ENCODE measurements at places on chromosomes 3 and 15. TPM values are rescaled to one million over a fixed set of nuclear protein-coding genes. Genes with fewer than 3 reads are reported as not detected.

GRCh38 chr15:41832875-41833274 lies 5.0 kb downstream of the JMJD7 start:
- no peak for DNase-seq

The IL20RB gene
- 0.14 TPM for total RNA-seq

DNA sequence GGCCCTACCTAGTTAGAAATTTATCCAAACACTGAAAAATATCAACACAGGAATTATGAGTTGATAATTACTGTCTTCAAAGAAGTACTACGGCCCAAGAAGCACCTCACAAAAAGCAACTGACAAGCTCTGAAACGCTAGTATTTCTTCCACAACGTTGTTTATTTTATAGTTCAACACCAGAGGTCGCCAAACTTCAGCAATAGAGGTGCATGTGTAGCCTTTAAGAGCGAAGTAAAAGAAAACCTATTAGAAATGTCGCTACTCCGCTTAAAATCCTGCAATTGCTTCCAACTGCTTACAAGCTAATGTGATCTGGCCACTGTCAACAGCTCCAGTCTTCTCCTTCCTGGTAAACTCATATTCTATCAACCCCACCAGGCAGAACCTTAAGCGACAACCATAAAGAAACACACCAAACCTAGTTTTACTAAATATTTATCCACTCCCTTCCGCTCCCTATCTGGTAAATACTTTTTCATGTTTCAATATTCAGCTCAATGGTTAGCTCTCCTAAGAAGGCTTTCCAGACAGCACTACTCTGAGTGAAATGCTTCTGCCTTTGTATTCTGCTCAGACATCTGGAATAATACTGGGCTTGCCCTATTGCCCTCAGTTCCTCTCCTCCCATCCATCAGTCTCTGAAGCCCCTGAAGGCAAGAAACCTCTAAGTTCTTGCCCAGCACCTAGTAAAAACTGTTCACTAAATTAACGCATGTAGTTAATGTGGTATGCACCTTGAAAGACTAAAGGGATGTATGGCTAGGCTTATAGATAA lies 110.2 kb downstream of the NR1I2 start:
- no peak for DNase-seq

GRCh38 chr3:4570840-4571621 lies 77.9 kb downstream of the ITPR1 start:
- no peak for DNase-seq

The IL12A gene
- total RNA-seq: 0.09 TPM

The CD200 gene
- total RNA-seq: 0.28 TPM

DNA sequence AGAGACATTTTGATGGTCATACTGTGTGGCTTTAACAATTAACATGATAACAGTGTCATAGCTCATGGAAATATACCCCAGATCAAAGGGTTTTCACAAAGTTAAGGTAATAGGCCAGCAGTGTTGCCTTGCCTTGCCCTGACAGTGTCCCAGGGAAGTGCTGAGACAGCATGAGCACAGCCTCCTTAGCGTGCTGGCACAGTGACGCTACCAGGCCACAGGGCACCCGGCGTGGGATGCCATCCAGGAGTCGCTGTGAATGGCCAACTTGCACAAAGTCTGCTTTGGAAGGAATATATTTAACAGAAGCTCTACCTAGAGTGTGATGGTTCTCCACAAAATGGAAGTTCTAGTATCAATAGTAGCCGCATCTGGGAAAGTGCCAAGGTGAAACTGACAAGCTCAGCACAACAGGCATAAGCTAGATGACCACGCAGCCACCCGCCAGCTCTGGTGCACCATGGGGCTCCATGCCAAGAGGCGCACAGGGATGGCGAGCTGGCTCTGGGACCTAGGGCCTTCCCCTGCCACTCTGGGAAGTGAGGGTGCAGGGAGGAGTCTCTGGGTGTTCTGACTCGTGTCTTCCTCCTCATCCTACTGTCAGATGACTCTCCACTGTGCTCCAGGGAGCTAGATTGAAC lies 86.2 kb downstream of the GABRB3 start:
- DNase-seq: no peak

The NTRK3 gene
- total RNA-seq: 0.33 TPM

- DNase-seq: no peak
Measured at GRCh38 chr3:125213364-125213755, 812 bp upstream of the SLC12A8 start.

GRCh38 chr15:99486371-99487336 lies 79.1 kb upstream of the MEF2A start:
- DNase-seq: no peak

GRCh38 chr3:186465508-186465907 lies 78.7 kb downstream of the CRYGS start:
- no peak for DNase-seq

GRCh38 chr3:37945156-37945806 lies 45.3 kb upstream of the VILL start:
- DNase-seq: peak; percentile 12

The MTMR10 gene
- 31.3 TPM for total RNA-seq

The SUSD5 gene
- total RNA-seq: 0.17 TPM

DNA sequence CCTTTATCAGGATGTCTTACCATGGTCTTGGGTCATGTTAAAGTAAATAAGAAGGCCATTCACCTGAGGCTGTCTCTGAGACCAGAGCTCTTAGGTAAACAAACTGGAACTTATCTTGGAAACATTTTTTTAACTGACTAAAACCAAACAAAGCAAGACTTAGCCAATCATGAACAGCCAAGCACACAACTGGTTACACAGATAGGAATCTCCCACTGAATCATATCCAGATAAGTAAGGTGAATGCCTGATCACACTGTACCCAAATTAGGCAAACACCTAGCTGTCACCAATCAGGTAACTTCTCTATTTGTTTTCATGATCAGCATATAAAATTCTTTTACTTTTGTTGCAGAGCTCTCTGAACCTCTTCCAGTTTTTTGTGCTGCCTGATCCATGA lies 205.4 kb downstream of the CNTN3 start:
- no peak for DNase-seq

DNA sequence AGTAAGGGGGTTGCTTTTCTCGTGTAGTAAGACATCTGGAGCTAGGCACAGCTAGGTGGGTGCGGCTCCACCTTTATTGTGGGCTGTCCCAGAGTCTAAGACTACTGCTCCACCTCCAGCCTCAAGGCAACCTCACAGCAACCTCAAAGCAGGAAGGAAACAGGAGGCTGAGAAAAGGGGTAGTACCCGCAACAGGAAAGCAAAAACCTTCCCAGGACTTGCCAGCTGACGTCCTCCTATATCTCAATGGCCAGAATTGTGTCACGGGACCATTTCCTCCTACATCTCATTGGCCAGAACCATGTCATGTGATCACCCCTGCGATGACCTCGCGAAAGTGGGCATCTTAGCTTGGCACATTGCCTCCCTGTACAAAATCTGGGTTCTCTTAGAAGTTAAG lies 4.3 kb upstream of the GPR160 start:
- no peak for DNase-seq

- DNase-seq: no peak
Measured at GRCh38 chr3:113685956-113686721, 10.3 kb downstream of the USF3 start.

The COMMD2 gene
- total RNA-seq: 10.7 TPM

GRCh38 chr15:29820394-29821154 lies 1.7 kb downstream of the TJP1 start:
- no peak for DNase-seq

GRCh38 chr15:92519709-92520108 lies 126.0 kb downstream of the ST8SIA2 start:
- no peak for DNase-seq

GRCh38 chr3:24829011-24829581 lies 334.4 kb upstream of the THRB start:
- DNase-seq: peak; percentile 38

DNA sequence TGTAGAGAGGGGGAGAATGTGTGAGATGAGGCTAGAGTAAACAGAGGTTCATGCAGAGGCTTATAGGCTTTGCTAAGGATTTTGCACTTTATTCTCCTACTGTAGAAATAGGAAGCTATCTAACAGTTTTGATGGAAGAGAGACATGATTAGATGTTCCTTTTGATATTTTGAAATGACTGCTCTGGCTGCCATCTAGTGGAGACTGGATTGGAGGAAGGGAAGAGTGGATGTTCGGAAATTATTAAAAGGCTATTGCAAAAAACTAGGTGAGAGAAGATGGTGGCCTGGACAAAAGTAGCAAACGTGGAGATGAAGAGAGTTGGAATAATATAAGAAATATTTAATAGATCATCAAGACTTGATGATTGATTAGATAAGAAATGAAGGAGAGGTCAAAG lies 42.2 kb downstream of the SYN2 start:
- no peak for DNase-seq

GRCh38 chr3:99473321-99473751 lies 165.1 kb upstream of the COL8A1 start:
- no peak for DNase-seq

DNA sequence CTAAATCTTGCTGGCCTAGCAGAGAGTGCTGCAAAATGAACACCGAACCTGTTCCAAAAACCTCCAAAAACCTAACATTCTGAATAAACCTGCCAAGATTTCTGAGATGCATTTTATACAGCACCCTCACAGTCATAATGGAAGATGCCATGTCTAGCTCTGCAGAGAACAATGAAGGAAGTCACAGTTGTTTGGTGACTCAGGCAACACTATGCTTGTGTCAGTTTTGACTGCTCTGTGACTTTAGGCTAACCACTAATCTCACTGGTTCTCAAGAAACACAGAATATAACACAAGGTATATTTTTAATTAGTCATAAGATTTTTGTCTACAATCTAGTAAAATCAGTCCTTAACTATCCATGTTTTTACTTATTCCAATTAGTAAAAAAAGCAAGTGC lies 606.6 kb downstream of the TBL1XR1 start:
- no peak for DNase-seq

The P2RY14 gene
- total RNA-seq: 0.37 TPM

- no peak for DNase-seq
Measured at GRCh38 chr3:139619484-139619883, 58.3 kb downstream of the NMNAT3 start.

GRCh38 chr3:153866901-153867300 lies 254.3 kb upstream of the ARHGEF26 start:
- DNase-seq: no peak
